ENCODE measurements at places on chromosomes 4 and X.

DNA sequence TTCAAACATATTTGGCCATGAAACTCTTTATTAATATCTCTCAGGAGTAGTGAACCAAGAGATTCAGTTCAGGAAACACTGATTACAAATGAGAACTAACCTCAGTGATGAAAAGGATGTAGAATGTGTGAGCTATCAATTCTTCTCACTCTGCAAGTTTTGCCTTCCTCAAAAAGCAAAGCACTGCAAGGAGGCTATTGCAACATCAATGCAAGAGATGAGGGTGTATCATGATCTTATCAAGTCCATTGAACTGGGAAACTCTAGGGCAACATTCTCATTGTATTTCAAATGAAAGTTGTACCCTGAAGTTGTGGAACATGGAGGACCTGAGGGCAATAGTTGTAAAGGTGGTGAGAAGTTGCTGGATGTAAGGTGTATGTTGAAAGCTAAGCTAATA is 56.4 kb upstream of the VEGFC start:
- DNase-seq: no peak

DNA sequence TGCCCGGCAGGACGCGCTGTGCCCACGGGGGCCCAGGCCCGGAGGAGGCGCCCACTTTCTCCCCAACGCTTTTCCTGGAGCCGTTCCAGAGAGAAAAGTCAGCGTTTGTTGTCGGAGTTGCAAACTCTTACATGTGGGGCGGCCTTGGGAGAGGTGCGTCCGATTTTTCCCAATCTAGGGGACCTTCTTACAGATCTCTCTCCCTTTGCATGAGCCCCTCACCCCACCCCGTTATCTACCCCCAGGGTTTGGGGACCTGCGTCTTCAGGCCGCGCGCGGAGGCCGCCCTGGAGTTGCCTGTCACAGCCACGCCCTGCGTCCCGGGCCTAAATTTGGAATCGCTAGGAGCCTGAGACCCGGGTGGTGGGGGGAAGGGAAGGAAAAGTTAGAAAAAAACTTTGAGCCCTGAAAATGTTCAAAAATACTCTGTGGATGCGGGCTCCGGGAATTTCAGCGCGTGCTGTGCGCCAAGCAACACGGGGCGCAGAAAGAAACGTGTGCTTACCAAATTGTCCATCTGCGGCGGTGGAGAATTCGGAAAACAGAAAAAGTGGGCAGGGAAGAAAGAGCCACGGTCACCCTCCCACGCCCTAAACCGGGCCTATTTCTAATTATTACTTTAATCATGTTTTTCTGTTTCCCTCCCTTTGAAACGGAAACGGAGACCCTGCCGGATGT is 587 bp downstream of the CD99 start:
- DNase-seq: no peak

- no peak for DNase-seq
Observed at GRCh38 chrX:151153086-151153485, 23.3 kb upstream of the GPR50 start.

GRCh38 chr4:77418333-77418732 is 187.3 kb upstream of the CXCL13 start:
- DNase-seq: no peak

DNA sequence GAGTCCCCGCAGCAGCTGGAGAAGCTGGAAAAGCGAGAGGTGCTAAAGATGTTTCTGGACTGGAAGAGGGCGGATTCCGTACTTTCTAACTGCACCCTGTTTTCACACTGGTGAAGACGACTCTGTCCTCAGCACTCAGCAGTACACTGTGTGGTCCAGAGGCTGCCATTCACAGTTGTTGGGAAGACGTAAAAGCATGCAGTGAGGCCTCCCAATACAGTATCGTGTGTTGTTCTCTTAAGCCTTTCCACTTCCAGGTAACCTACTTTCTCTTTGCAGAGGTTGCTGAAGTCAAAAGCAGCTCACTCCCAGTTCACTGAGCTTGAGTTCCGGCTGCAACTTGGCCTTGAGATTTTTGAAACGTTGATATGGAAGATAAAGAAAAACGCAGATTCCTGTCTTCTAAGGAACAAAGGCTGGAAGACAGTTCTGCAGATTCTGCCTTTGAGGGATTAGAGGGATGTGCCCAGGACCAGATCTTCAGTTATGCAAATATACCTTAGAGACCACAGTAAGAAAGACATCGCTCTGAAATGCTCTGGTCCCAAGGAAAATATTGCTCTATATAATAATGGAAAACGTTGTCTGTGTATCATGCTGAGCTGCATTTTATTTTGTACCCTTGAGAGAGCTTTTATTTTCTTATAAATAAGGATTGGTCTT is 540.9 kb downstream of the TRIML1 start:
- no peak for DNase-seq

GRCh38 chr4:119493886-119494285 is 134.7 kb downstream of the PDE5A start:
- no peak for DNase-seq

GRCh38 chrX:103439161-103439560 is 62.8 kb downstream of the BEX3 start:
- no peak for DNase-seq

GRCh38 chr4:4869731-4870571 is 10.5 kb downstream of the MSX1 start:
- DNase-seq: no peak

- no peak for DNase-seq
Observed at GRCh38 chrX:141314441-141314840, 72.1 kb upstream of the SPANXC start.

- DNase-seq: no peak
Observed at GRCh38 chr4:123661080-123661737, 264.6 kb downstream of the SPRY1 start.

DNA sequence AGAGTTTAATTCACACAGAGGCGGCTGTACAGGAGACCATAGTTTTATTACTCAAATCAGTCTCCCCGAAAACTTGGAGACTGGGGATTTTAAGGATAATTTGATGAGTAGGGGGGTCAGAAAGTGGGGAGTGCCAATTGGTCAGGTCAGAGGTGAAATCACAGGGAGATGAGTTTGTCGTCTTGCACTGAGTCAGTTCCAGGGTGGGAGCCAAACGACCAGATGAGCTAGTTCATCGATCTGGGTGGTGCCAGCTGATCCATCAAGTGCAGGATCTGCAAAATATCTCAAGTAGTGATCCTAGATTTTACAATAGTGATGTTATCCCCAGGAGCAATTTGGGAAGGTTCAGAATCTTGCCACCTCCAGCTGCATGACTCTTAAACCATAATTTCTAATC is 4.0 kb downstream of the ETFDH start:
- DNase-seq: no peak

- DNase-seq: no peak
Observed at GRCh38 chr4:120540625-120541024, 381.9 kb downstream of the PRDM5 start.

- DNase-seq: no peak
Observed at GRCh38 chr4:80903020-80903419, 127.5 kb upstream of the BMP3 start.

- DNase-seq: no peak
Observed at GRCh38 chr4:3401436-3402171, 40.2 kb upstream of the HGFAC start.

- DNase-seq: no peak
Observed at GRCh38 chr4:138243369-138243768, 1.2 kb upstream of the SLC7A11 start.

DNA sequence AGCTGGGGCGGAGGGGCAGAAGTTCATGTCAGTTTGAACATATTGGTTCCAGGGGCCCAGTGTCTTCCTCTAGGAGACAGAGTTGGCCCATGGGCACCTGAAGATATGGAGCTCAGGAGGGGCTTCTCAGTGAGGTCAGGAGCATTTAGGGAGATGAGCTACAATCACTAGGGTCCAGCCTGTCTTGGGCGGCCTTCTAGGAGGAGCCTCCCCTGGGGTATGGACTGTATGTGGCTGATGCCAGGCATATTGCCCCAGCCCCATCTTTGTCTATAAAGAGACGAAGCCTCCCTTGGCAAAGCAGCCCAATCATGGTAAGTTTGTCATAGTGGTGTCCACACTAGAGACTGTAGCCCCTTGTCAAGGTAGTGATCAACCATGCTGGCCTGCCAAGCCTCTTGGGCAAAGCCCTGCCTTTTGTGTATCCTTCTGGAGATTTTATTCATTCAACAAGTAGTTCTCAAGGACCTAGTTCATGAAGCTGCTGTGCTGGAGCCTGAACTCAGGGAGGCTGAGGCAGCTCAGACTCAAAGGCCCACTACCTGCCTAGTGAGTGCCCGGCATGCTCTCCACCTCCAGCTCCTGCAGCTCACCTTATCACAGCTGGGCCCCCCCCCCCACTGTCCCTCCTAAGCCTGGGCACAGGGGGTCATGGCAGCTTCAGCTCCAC is 5.4 kb upstream of the CNGA2 start:
- no peak for DNase-seq

DNA sequence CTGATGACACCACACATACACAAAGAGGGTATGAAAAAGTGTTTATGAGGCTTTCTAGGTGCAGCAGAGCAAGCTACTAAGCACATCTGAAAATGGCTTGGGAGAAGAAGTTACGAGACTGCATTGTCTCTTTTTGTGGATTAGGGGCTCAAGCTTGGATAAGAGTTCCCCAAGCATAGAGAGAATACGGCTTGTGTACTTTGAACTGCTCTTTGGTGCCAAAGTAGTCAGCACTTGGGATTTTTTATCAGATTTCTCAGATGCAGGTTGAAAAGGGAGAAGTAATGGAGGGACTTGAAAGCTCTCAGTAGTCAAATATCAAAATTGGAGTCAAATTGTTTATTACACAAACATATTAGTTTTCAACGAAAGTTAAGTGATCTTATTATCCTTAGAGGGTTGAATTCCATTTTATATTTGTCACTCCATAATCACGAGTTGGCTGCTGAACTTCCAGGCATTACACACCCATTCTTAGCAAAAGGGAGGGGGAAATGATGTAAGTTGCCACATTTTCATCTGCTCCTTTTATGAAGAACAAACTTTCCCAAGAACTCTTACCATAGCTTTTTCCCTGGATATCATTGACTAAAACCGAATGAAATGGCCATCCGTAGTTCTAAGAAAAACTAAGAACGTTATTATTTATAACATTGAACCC is 1904.9 kb downstream of the PCDH7 start:
- DNase-seq: no peak

- DNase-seq: no peak
Observed at GRCh38 chr4:5799406-5799805, 88.4 kb downstream of the EVC start.

GRCh38 chr4:78787392-78788006 is 11.3 kb downstream of the BMP2K start:
- no peak for DNase-seq
